ENCODE measurements at places on chromosomes 7 and 10.

DNA sequence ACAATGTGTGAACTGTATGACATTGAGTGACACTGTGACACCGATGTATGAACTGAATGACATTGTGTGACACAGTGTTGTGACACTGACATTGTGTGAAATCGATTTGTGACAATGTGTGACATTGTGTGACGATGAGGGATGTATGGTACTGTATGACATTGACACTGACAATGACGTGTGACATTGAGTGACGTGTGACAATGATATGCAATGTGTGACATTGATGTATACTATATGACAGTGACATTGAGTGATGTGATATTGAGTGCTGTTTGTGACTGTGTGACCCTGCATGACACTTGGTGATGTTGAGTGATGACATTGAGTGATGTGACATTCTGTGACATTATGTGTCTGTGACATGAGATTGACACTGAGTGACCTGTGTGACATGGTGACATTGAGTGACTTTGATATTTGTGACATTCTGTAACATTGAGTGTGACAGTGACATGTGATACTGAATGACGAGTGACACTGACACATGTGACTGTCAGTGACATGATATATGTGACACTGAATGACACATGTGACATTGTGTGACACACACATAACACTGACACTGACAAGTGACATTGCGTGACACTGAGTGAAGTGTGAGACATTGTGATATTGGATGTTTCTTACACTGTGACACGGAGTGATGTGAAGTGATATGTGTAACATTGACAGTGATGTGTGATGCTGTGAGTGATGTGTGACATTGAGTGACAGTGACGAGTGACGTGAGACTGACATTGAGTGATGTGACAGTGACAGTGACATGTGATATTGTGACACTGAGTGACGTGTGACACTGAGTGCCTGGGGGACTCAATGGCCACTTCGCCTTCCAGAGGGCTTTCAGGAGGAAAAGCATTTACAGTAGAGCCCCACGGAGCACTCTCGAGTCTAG, 167.5 kb downstream of the PRKAG2 start:
- DNase-seq = no peak

- DNase-seq = no peak
Measured at GRCh38 chr7:88184848-88185304, 35.0 kb downstream of the SRI start.

DNA sequence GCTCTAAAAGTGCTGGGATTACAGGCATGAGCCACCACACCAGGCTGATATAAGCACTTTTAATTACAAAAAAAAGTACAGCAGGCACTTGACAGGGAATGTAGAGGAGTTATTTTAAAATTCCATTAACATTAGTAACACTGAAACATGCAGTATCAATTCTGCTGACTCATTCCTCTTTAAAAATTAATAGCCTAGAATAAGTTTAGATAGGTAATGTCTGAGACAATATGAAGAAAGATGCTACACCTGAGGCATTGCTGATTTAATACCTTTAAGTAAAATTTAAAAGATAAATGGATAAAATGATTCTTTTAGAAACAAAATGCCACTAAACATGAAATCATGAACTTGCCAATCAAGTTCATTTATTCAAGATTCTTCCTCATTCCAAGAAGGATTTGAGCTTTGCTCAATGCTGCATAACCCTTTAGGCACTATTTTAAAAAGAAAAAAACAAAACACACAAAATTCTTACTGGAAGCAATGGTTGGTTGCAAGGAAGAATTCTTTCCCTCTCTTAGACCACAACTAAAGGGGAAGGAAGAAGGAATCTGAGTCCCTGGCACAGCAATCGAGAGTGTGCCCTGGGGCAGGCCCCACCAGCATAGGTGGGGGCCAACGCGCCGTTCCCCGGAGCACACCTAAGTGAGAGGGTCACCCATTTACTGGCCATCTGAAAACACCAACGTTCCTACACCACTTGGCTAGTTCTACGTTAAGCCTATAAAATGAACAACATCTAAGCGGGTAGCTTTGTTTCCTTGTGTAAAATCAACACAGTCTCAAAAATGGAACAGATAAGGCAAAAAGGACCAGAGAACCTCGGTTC, 26.6 kb downstream of the ESYT2 start:
- peak; percentile 43 for DNase-seq

DNA sequence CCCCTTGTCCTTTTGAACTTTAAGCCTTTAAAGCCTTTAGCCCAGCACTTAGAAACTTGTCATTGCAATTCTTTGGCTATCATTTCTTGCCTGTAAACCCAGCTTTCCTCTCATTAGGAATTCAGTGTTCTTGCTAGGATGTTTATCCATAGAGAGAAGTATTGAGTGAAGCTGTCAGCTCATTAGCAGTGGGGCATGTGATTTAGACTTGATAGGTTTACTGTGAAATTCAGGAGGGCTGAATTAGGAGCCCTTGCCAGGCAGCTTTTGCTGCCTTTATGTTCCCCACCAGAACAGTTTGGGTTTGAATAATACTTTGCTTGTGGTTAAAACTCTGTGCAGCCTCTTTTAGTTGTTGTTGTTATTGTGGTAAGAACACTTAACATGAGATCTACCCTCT, 39.5 kb downstream of the LHFPL3 start:
- no peak for DNase-seq

DNA sequence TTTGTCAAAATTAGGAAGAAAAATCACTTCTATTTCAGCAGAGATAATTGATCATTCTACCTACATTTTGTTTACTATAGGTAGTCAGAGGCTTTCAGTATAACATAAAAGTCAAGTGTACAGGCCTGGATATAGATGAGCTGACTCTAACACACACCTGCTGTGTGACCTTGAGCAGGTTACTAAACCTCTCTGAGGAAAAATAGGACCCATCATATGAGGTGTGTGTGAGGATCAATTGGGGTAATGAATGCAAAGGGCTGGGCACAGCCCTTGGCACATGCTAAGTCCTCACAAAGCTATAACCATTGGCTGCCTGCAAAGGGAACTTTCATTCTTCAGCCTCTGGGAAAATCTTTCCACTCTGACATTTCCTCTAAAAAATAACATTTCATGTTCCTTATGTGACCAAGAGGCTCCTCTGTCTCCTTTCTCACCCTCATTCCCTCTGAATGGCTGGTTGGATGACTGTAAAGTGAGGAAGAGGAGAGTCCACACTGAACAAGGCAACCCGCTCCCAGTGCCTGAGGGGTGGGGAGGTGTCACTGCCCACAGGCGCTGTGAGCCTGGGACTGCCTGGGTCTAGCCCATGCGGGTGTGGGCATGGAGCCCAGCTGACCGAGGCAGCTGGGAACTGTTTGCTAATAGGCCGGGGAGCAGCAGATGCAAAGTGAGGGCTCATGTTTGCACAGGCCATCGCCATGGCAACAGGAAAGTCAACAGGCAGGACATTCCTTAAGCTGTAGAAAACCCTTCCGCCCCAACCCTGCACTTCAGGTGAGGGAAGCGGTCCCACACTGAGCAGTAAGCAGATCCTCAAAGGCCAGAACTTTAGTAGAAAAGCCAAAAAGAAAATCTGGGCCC, 36.8 kb downstream of the MYOF start:
- DNase-seq = peak; percentile 81

DNA sequence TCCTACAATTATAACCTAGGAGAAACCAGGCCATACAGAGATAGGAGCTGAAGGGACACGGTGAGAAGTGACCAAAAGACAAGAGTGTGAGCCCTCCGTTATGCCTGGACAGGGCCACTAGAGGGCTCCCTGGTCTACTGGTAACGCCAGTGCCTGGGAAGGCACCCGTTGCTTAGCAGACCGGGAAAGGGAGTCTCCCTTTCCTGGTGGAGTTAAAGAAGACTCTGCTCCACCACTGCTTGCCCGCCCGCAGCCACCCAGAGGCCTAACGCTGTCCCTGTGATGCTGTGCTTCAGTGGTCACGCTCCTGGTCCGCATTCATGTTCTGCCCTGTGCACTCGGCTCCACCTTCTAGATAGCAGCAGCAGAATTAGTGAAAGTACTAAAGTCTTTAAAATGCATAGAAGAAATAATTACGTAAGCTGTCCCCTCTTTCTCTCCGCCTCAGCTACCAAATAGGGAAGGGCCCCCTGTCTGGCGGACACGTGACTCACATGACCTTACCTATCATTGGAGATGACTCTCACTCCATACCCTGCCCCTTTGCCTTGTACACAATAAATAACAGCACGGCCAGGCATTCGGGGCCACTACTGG, 34.8 kb downstream of the GRID2IP start:
- DNase-seq = peak; percentile 77

GRCh38 chr10:65496541-65496940, 1429.3 kb upstream of the LRRTM3 start:
- DNase-seq = no peak

DNA sequence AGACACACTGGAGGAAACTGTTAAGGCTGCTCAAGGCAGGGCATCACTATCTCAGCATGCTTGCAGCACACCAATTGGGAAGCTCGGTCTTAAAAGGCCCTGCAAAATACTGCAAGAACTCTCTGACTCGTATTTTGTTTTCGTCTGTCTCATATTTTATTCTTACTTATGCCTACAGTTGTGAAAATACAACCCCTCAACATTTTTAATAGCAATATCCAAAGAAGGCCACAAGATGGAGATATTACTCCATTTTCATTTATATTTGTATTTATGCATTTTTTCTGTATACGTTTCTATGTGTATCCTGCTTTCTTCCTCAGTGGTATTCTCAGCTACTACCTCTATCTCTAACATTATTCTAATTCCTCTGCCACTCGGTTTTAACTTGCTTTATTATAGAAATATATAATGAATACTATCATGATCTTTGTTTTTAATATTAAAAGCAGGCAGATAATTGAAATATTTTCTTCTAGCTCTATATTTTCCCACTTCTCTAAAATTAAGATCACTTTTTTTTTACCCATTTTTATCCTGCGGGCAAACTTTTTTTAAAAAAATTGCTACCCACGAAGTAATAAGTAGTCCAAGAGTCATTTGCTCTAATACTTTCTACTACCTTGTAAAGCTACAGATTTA, 10.0 kb downstream of the DNAJC1 start:
- no peak for DNase-seq

DNA sequence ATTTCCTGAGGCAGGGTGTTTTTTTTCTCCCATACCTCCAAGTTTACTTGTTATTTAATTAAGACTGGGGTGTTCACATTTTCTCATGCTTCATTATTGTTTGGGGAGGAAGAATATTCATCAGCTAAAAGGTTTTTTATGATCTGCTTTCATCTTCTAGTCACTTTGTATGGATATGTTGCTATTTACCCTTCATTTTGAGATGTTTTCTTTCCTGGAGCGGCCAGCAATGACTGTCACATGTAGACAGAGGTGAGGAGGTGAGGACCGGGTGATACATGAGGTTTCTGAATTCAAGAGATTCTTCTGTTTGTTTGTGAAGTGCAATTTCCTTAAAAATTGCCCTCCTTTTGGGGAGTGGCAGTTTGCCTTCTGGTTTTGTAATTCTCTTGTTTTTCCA, 261.8 kb upstream of the BMPER start:
- no peak for DNase-seq

GRCh38 chr7:110790992-110791391, 299.9 kb upstream of the LRRN3 start:
- DNase-seq = no peak

- DNase-seq = no peak
Measured at GRCh38 chr7:143322760-143323633, 7.1 kb downstream of the CLCN1 start.

DNA sequence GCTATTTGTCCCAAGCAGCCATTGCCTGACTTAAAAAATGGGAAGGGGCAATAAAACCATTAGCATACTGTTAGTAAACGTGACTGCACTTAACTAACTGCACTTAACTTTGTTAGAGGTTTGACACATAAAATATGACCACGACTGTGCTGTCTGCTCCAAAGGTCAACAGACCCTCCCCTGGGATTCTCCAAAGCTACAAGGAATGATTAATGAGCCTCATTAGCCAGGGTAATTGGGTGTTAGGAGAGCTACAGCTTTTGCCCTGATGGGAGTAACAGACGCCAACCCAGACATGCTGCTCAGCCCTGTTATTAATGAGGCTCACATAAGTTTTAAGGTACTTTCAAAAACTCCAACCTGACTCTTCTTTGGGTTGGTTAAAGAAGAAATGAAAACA, 129.4 kb upstream of the PLPP4 start:
- DNase-seq = no peak

DNA sequence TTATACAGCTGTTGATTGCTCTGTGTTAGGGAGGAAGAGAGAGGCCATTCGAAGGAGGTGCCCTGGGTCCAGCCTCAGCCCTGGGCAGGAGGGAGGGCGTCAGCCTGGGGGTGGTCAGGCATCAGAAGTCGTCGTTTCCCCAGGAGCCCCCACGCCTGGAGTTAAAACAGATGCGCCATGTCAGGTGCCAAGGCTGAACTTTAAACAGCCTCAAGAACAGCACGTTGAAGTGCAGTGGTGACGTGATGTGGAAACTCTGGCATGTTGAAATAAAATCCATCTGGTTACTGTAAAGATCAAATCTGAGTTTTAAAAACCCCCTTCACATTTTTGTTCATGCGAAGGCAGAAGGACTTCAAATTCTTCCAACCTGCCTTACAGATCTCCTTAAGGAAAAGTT, 128.4 kb upstream of the PPP2R2D start:
- no peak for DNase-seq

GRCh38 chr10:54396031-54396430, 405.0 kb downstream of the PCDH15 start:
- DNase-seq = no peak
